ENCODE measurements at places on chromosomes 7 and 10.

GRCh38 chr7:6228361-6229229 is 43.8 kb downstream of the CYTH3 start:
- no peak for DNase-seq

GRCh38 chr7:101945034-101945758 is 127.8 kb downstream of the CUX1 start:
- no peak for DNase-seq

DNA sequence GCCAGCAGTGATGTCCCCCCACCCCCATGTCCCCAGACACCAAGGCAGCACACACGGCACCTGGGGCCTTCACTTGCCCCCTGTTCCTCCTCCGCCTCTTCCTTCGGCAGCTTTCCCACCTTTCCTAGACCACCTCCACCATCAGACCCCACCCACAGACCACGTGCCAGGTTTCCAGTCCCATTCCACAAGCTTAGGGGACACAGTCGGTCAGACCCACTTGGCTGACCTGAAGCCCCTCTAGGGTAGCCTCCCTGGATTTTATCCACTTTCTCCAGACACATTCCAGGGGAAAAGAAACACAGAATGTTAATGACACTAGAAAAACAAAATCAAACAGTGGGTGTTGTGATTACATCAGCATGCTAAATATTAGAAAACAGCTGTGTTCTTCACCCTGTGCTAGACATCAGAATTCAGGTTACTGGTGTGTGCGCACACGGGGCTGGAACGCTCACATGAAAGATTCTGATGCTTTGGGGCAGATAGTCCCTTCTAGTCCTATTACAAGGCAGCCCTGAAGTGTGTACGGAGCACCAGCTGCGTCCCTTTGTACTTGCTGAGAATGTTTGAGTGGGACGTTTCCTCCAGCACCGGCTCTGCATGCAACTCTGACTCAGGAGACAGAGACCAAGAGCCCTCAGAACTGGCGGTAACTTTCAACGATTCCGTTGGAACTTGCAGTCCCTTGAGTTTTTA is 75.5 kb upstream of the PPP2R2D start:
- no peak for DNase-seq

DNA sequence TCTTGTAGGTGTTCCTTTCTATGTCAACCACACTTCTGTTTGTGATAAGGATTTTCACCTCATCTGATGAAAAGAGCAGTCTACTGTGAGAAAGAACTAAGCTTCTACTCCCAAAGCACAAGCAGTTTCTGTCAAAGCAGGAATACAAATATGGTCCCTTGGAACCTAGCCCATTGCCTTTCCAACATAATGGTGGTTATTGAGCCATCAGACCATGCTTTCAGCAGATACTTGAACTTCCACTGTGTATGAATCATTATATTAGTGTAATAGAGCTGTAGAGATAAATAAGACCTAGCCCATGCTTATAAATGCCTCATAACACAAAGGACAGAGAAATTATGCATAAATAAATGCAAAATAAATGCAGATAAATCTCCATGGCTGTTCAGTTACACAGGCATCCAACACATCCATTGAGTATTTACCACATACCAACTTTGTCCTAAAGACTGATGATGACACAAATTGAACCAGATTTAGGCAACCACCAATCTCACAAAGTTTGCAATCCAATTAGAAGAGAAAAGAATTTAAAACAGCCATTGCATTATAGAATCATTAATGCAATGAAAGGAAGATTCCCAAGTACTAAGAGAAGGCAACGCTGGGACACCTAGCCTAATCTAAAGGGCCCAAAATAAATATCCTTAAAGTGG is 729.4 kb upstream of the C7orf33 start:
- no peak for DNase-seq

DNA sequence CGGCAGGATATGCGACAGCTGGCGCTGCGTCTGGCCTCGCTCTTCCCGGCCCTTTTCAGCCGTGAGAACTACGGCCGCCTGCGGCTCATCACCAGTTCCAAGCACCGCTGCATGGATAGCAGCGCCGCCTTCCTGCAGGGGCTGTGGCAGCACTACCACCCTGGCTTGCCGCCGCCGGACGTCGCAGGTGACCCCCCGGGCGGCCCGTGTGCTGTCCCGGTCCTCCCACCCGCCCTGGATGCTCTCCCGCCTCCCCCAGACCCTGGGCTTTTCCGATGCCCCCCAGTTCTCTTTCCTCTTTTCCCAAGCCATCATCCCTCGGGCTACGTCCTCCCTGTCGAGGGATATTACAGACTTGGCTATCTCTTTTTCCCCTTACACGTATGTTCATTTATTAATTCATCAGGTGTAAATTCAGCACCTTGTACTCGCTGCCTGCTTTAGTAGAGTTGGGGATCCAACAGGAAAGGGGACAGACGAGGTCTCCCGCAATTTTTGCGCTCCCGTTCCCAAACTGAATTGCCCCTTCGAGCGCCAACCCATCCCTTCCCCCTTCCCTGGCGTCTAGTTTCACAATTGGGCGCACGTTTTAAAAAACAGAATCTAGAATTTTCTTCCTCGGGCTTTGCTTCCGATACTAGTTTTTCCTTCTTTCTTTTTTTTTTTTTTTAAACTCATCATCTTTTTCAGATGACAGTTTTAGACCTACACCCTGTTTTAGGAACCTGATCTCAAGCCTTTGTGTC is 846 bp downstream of the MINPP1 start:
- DNase-seq, result no peak

DNA sequence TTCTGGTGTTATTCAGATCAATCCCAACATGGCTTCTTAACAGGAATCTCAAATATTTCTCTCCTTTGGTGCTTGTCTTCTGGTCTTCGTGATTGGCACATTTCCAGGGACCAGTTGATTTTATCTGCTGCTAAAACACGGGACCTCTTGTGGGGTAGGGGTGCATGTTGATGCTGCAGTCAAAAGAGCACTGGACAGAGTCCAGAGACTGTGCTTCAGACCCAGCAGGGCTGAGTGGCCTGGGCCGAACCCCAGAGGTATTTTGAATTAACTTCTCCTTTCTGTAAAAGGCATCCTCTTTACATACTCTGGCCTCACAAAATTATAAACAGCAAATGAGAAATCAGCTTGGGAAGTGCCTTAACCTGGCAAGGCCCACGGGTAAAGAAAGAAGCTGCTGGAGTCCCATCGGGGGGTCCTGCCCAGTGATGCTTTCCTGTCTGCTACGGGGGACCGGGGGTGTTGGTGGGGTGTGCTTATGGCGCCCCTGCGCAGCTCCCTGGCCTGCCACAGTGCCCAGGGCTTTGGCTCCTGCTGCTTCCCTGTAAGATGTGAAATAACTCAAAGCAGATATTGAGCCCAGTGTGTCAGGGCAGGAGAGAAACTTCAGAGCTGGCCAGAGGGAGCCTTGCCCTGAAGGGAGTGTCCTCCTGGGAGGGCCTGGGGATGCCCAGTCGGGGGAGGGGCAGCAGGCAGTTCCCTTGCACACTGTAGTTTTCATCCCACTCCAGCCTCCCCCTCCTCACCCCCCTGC is 230.5 kb downstream of the TCF7L2 start:
- no peak for DNase-seq

GRCh38 chr10:99560277-99561126 is 27.8 kb downstream of the NKX2-3 start:
- no peak for DNase-seq

DNA sequence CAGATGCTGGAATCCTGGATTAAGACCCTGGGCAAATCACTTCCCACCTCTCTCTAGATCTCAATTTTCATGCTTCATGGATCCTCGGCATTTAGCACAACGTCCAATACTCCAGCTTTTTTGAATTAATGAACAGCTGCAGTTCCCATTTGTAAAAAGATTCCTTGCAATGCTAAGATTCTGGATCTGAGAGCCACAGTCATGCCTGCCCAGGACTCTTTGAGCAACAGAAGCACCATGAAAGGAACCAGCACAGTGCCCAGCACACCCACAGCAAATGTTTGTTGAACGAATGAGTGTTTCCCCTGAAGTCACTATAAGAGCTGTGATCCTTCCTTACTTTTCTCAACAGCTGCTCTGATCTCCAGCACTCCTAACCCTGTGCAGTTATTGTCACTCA is 20.8 kb upstream of the DDIT4 start:
- DNase-seq, result no peak

DNA sequence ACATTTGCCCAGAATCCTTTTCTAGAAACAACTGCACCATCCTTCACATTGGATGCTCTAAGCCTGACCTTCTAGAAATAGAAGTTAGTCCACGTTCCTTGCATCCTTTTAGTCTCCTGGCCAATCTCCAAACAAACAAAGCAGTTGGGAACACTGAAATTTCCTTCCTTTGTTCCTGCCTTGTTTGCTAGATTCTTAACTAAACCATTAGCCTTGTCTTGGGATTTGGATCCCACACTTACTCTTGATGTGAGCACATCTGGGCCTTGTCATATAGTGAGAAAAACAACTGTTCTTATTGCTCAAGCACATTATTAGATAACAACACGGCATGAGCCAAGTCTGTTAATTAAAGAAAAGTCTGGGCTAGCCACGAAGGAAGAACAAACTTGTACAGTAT is 319.3 kb upstream of the GHITM start:
- no peak for DNase-seq

- no peak for DNase-seq
Measured at GRCh38 chr7:36304099-36304425, 85.6 kb upstream of the ANLN start.

DNA sequence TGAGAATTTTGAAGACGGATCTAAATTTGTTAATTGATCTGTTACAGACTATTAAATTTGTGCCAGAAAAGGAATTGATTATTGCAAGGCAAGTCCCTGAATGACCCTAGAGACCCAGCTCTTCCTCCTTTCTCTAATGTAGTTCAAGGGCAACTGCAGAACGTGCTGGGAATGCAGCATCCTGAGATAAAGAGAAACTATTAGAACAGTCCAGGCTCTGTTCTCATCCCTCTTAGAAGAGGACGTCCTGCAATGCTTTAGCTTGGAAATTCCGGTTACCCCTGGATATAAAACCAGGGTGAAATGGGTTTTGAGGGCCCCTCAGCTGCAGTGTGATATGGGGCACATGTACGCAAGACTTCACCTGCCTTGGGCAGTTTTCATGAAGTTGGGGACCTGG is 67.3 kb downstream of the PTN start:
- DNase-seq, result no peak

GRCh38 chr10:48285710-48286109 is 11.2 kb upstream of the FRMPD2 start:
- DNase-seq, result no peak

- no peak for DNase-seq
Measured at GRCh38 chr7:104779888-104780287, 234.1 kb upstream of the KMT2E start.

DNA sequence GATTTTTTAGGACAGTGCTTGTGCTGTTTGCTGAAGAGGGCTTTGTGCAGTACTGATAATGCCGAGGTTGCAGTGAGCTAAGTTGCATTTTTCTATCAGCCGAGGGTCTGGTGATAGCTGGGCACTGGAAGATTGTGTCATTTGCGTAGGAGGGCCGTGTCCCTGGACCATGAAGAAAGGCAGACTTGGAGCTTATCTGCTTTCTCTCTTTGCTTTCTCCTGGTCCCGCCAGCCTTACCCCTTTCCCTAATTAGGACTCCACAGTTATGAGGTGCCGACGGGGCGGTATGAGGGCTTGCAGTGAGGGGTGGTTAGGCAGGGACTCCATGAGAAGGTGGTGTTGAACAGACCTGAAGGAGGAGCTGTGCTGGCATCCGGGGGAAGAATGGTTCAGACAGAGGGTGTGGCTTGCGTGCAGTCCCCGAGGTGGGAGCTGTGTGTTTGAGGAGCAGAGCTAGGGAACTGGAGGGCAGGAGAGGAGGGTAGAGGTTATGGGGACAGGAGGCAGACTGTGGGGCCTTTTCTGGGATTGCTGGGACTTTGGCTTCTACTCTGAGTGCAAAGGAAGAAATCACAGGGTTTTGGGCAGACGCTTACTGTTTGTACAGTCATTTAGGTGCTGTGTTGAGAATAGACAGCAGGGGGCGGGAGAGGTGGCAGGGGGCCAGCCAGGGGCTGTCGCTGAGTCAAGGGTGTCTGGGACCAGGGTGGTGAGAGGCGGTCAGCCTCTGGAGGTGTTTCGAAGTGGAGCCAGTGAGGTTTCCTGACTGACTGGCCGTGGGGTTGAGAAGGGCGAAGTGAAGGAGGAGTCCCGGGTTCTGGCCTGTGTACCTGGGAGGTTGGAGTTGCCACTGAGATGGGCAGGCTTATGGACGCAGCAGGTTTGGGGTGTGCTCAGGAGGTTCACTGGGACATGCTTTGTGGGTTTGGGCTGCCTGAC is 43.4 kb downstream of the PRF1 start:
- peak; percentile 51 for DNase-seq

- no peak for DNase-seq
Measured at GRCh38 chr7:43506460-43506859, 76.4 kb upstream of the STK17A start.

- peak; percentile 37 for DNase-seq
Measured at GRCh38 chr10:114544045-114544659, 113.9 kb downstream of the ABLIM1 start.

GRCh38 chr10:4892681-4893080 is 66.7 kb downstream of the AKR1E2 start:
- no peak for DNase-seq

DNA sequence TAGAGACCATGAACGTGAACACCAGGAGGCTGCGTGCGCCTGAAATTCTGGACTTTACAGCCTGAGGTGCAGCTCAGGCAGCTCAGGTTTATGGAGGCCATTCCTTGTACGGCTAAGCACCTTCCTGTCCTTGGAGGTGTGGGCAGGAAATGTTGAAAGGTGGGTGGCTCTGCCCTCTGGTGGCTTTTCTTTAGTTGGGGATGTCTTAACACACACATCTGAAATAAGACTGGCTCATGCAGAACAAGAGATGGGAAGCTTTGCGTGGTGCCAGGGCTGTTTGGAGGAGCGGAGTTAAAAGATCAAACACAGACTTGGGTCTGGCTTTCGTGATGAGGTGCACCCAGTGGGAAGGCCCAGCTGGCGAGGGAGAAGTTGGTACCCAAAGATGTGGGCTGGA is 64.1 kb downstream of the DOCK1 start:
- DNase-seq, result no peak

GRCh38 chr7:46554688-46555422 is 633.8 kb upstream of the IGFBP3 start:
- no peak for DNase-seq

GRCh38 chr7:167090-167855 is 25.1 kb upstream of the FAM20C start:
- DNase-seq, result no peak

DNA sequence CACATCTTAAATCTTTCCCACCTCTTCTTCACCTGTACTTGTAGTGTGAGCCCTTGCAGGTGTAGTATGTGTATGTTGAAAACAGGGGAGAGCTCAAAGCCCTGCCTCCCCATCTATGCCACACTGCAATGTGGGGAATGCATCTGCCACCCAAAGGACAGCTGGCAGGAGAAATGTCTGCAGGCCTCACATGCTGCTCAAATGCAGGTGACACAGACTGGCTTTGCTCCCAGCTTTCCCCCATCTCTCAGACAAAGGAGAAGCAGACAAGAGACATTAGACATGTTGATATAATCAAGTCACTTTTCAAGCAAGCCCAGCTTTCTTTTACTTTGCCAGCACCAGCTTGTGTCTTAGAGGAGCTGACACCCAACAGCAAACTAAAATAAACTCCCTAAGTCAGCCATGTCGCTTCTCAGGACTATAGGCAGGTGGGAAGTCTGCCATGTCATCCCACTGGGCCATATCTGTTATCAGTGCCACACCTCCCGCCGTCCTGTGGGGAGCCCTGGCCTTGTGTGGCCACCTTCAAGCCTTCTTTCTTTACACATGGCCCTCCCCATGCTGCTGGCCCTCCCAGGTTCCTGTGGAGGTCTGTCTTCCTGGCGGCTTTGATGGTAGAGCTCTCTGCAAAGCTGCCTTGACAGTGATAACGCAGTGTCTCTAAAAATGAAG is 102.1 kb downstream of the CXCL12 start:
- no peak for DNase-seq

Measured in stimulated activated CD4-positive, alpha-beta T cell treated with anti-CD3 and anti-CD28 coated beads, Interleukin-1b, Interleukin-23, amount 100 ng/mL, for 1 hour (primary cell).